ENCODE measurements at places on chromosomes 12 and 14. TPM values are rescaled to one million over a fixed set of nuclear protein-coding genes. Genes with fewer than 3 reads are reported as not detected.

Gene POU6F1
- total RNA-seq = 10.8 TPM

Gene NRXN3
- total RNA-seq = 2.3 TPM

Gene KRT86
- not detected for total RNA-seq

Gene PKP2
- total RNA-seq = 9.0 TPM

Gene STYX
- 17.0 TPM for total RNA-seq

DNA sequence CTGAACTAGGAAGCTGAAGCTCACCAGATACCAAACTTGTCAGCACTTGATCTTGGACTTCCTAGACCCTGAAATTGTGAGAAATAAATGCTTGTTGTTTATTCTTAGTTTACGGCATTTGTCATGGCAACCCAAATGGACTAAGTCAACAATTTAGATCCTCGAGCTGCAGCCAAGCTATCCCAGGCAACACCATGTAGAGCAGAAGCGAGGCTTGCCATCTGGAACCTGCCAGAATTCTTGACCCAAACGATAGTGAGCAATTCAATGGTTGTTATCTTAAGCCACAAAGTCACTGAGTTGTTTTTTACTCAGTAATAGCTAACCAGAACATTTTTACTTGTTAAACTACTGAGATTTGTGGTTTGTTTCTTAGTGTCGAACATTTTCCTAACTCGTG lies 458.5 kb upstream of the FLRT2 start:
- no peaks in the 10 kb centered on the region for H3K4me1 ChIP-seq
- H3K4me3 ChIP-seq = no peak overlapping the region
- DNase-seq = no peak

DNA sequence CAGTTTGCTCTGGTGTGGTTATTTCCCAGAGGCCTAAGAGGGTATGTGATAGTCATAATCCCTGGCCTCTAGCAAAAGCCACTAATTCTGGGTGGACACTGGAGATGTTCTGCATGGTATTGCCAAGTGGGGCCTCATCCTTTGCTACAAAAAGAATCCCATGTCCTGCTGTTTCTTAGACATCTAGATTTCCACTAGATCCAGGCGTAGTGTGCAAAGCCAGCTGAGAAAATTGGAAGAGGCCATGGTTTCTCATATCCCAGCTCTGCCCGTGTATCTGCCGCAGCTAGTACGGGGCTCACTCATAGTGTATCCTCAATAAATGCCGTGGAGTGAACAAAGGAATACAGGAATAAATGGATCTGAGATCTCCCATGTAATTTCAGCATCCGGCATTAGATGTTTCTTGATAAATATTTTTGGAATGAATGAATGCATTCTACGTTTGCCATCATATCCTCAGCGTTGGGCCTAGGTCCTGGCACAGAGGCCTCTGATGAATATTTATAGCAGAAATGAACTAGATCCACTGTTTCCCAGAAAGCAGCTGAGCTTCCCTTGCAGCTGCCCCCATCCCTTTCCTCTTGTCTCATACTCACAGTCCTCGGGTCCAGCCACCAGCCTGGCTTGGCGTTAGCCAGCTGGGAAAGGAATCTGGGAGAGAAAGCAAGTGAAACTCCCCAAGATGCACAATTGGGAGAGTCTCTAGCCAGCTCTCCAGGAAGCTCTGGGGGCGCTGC lies 76.3 kb upstream of the NOS1 start:
- no peak for DNase-seq
- H3K4me3 ChIP-seq = no peak overlapping the region
- H3K27me3 ChIP-seq = peaks cover 3% of the 10 kb centered on the region
- no peaks in the 10 kb centered on the region for H3K36me3 ChIP-seq

DNA sequence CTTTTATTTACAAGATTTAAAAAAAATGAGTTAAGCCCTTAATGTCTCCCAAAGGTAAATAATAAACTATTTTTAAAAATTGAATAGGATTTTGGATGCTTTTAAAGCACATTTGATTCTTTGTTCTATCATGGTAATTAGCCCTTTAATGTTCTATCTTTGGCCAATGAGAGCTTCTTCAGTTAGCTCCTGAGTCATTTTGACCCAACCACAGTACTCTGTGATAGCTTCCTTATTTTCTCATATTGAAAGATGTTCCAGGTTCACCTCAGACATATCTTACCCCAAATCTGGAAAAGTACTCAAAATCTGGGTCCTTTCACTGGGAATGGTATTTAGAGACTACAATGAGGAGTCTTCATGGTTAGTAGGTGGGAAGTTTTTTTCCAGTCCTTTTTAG lies 98.0 kb downstream of the MYRFL start:
- no peak overlapping the region for H3K4me3 ChIP-seq
- no peak overlapping the region for H3K27ac ChIP-seq
- H3K4me1 ChIP-seq = peaks cover 17% of the 10 kb centered on the region
- no peak for DNase-seq
- no peaks in the 10 kb centered on the region for H3K36me3 ChIP-seq

- H3K27ac ChIP-seq = no peak overlapping the region
- no peak overlapping the region for H3K4me3 ChIP-seq
- no peaks in the 10 kb centered on the region for H3K36me3 ChIP-seq
These were observed 13.9 kb upstream of the VRK1 start for GRCh38 chr14:96783043-96783914.

DNA sequence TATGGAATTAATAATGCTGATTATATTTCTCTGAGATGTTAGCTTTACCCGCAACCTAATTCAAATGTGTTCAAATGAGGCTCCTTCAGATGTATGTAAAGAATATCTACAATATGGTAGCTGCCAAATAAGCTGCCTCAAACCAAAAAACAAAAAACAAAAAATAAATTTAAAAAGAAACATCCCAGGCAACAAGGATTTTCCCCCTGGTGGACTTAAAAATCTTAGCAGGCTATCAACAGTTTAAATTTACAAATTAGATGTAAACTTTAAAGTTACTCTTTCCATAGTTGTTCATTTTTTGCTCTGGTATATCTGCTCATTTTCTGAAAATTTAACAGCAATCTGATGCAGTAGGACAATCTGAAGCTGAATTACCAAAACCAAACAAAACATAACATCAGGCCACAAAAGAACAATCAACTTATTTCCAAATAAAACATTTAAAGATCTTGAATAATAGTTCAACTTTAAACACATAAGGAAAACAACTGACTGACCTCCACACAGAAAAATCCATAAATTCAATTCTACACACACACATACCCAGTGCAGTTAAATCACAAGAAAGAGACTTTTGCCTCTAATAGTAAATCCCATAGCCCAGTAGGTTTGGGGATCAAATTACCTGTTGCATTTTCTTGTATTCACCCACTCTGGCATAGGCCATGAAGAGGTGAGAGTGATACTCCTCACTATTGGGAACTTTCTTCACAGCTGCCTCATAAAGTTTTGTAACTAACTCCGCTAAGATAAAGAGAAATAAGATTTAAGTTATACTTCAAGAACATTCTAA lies 21.3 kb downstream of the NAA25 start:
- H3K27me3 ChIP-seq = no peaks in the 10 kb centered on the region
- H3K36me3 ChIP-seq = peaks cover 9% of the 10 kb centered on the region
- no peaks in the 10 kb centered on the region for H3K4me1 ChIP-seq
- no peak overlapping the region for H3K27ac ChIP-seq
- no peak overlapping the region for H3K4me3 ChIP-seq

GRCh38 chr14:69351385-69351784 lies 46.7 kb downstream of the ERH start:
- H3K27ac ChIP-seq = no peak overlapping the region
- peaks cover 3% of the 10 kb centered on the region for H3K4me1 ChIP-seq
- DNase-seq = no peak
- H3K4me3 ChIP-seq = no peak overlapping the region
- no peaks in the 10 kb centered on the region for H3K36me3 ChIP-seq

DNA sequence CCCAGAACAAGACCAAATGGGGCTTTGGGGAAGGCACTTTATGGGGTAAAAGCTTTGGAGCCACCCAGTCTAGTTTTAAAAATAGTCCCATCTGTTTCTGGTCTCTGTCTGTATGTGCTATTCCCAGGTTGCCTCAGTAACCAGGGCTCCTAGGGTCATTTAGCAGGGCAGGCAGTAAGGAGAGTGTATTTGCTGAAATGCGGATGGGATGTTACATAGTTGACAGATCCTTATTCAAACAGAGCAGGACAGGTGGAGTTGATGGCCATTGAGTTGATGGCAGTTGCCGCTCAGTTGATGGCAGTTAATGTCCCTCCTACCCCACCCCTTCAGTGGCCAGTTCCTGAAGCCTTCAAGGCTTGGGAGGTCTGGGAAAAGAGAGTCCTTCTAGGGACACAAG lies 4.6 kb downstream of the ZC3H10 start:
- H3K4me3 ChIP-seq = peak overlapping the region; percentile 12
- peaks cover 16% of the 10 kb centered on the region for H3K27me3 ChIP-seq
- peaks cover 63% of the 10 kb centered on the region for H3K4me1 ChIP-seq
- peaks cover 39% of the 10 kb centered on the region for H3K36me3 ChIP-seq
- H3K27ac ChIP-seq = peak overlapping the region; percentile 4

GRCh38 chr12:1638203-1638602 lies 9.2 kb downstream of the WNT5B start:
- DNase-seq = no peak
- H3K4me1 ChIP-seq = peaks cover 7% of the 10 kb centered on the region
- H3K36me3 ChIP-seq = peaks cover 3% of the 10 kb centered on the region
- peaks cover 5% of the 10 kb centered on the region for H3K27me3 ChIP-seq
- H3K4me3 ChIP-seq = no peak overlapping the region

- H3K4me3 ChIP-seq = no peak overlapping the region
- H3K27me3 ChIP-seq = peaks cover 3% of the 10 kb centered on the region
- peaks cover 6% of the 10 kb centered on the region for H3K36me3 ChIP-seq
- peaks cover 21% of the 10 kb centered on the region for H3K4me1 ChIP-seq
- no peak overlapping the region for H3K27ac ChIP-seq
These were observed 83.4 kb downstream of the PLEKHG3 start for GRCh38 chr14:64787619-64788018.

- no peaks in the 10 kb centered on the region for H3K4me1 ChIP-seq
- no peaks in the 10 kb centered on the region for H3K27me3 ChIP-seq
- no peak overlapping the region for H3K27ac ChIP-seq
- H3K36me3 ChIP-seq = no peaks in the 10 kb centered on the region
These were observed 225.0 kb upstream of the DDHD1 start for GRCh38 chr14:53378142-53378541.

DNA sequence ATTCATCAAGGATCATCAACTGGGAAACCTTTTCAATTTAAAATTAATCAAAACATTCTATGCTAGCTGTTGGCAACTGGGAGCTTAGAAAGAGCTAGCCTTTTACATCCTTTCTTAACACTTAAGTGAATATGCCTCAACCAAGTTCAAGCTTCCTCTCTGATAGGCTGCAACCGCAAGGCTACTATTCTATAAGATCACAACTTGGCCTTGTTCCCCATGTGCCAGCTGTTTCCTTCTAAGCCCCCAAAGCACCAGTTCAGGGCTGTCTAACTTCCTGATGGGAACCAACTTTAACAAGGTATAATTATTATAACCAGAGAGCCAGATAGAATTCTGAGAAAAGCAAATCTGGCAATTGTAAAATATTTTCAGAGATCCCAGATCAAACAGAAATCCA lies 37.0 kb downstream of the KCNC2 start:
- H3K36me3 ChIP-seq = no peaks in the 10 kb centered on the region
- DNase-seq = no peak
- H3K27me3 ChIP-seq = no peaks in the 10 kb centered on the region
- H3K27ac ChIP-seq = no peak overlapping the region
- no peak overlapping the region for H3K4me3 ChIP-seq

DNA sequence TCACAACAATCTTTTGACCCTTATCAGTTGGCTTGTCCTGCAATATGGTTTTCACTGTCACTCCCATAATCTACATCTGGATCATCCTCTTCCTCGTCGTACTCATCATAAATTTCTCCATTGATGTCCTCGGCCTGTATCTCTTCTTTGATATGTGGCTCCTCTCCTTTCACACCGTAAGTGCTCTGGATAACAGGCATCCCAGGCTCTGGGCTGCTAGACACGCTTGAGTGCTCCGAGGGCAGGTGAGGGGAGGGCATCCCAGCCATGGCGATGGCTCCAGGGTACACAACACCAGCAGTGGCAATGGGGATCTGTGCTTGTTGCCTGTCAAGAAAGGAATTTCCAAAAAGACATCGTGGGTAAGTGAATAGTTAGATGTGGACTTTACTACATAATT lies 415.3 kb downstream of the SOX5 start:
- peaks cover 3% of the 10 kb centered on the region for H3K4me1 ChIP-seq
- H3K27me3 ChIP-seq = peaks cover 2% of the 10 kb centered on the region
- H3K4me3 ChIP-seq = no peak overlapping the region
- no peak overlapping the region for H3K27ac ChIP-seq

- DNase-seq = no peak
- peaks cover 1% of the 10 kb centered on the region for H3K27me3 ChIP-seq
- no peak overlapping the region for H3K4me3 ChIP-seq
- peaks cover 8% of the 10 kb centered on the region for H3K4me1 ChIP-seq
These were observed 3.9 kb upstream of the MEG3 start for GRCh38 chr14:100822013-100822412.

- no peak for DNase-seq
- peaks cover 12% of the 10 kb centered on the region for H3K4me1 ChIP-seq
- H3K27me3 ChIP-seq = peaks cover 17% of the 10 kb centered on the region
- peaks cover 6% of the 10 kb centered on the region for H3K36me3 ChIP-seq
- no peak overlapping the region for H3K27ac ChIP-seq
These were observed 28.2 kb downstream of the LTBP2 start for GRCh38 chr14:74583689-74584434.

DNA sequence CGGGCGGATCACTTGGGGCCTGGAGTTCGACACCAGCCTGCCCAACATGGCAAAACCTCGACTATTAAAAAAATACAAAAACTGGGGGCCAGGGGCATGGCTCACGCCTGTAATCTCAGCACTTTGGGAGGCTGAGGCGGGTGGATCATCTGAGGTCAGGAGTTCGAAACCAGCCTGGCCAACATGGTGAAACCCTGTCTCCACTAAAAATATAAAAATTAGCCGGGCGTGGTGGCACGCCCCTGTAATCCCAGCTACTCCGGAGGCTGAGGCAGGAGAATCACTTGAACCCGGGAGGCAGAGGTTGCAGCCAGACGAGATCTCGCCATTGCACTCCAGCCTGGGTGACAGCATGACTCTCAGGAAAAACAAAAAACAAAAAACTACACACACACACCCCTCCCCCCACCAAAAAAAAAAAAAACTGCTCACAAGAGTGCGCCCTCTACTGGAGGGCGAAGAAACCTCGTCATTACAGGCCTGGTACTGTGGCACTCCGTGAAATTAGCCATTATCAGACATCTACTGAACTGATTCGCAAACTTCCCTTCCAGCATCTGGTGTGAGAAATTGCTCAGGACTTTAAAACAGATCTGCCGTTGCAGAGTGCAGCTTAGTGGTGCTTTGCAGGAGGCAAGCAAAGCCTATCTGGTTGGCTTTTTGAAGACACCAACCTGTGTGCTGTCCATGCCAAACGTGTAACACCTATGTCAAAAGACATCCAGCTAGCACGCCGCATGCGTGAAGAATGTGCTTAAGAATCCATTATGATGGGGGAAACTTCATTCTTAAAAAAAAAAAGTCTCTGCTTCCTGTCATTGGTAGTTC lies 7.7 kb downstream of the PPP1R3E start:
- peaks cover 10% of the 10 kb centered on the region for H3K27me3 ChIP-seq
- H3K4me3 ChIP-seq = no peak overlapping the region
- peak overlapping the region; percentile 91 for H3K27ac ChIP-seq

GRCh38 chr12:111412007-111412829 lies 6.5 kb downstream of the SH2B3 start:
- no peak for DNase-seq
- H3K27me3 ChIP-seq = peaks cover 19% of the 10 kb centered on the region
- H3K4me1 ChIP-seq = peaks cover 60% of the 10 kb centered on the region
- peak overlapping the region; percentile 80 for H3K4me3 ChIP-seq
- H3K36me3 ChIP-seq = peaks cover 37% of the 10 kb centered on the region
